Right lobe of liver (tissue), 6 donors: ENCODE measurements at places on chromosomes 4 and X. TPM values are rescaled to one million over a fixed set of nuclear protein-coding genes. Genes with fewer than 3 reads are reported as not detected.

PSAPL1 gene
- total RNA-seq: not detected

MTMR8 gene
- total RNA-seq: 0.47 TPM

CXorf49 gene
- not detected for total RNA-seq

COL4A6 gene
- total RNA-seq: not detected

FGB gene
- 16,362 TPM for total RNA-seq

HEPH gene
- total RNA-seq: 1.7 TPM

GRCh38 chrX:118126286-118126685 lies 9.7 kb upstream of the KLHL13 start:
- no peaks in the 10 kb centered on the region for H3K27me3 ChIP-seq
- H3K4me3 ChIP-seq: no peak overlapping the region
- H3K4me1 ChIP-seq: no peaks in the 10 kb centered on the region
- H3K27ac ChIP-seq: no peak overlapping the region

- no peaks in the 10 kb centered on the region for H3K36me3 ChIP-seq
- H3K27me3 ChIP-seq: no peaks in the 10 kb centered on the region
- no peak overlapping the region for H3K27ac ChIP-seq
- H3K4me1 ChIP-seq: no peaks in the 10 kb centered on the region
- H3K4me3 ChIP-seq: no peak overlapping the region
Observed at GRCh38 chrX:82695066-82695465, 813.0 kb upstream of the POU3F4 start.

DNA sequence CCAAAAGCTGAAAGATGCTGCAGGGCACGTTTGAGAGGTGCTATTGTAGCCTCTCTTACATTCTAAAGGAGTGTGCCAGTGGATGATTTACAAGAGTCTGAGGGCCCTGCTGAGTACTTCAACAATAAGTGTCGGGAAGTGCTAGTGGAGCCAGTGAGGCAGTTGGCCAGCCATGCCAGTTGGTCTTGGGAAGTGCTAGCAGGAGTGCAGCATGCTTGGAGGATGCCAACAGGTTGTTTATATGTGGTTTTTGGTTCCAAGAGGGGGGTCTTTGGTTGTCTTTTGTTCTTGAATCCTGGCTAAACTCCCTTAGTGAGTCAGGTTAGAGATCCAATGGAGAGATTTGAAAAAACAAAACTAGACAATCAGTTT lies 335.3 kb downstream of the PABPC4L start:
- no peaks in the 10 kb centered on the region for H3K36me3 ChIP-seq
- no peak overlapping the region for H3K4me3 ChIP-seq
- H3K4me1 ChIP-seq: no peaks in the 10 kb centered on the region
- no peaks in the 10 kb centered on the region for H3K27me3 ChIP-seq

DNA sequence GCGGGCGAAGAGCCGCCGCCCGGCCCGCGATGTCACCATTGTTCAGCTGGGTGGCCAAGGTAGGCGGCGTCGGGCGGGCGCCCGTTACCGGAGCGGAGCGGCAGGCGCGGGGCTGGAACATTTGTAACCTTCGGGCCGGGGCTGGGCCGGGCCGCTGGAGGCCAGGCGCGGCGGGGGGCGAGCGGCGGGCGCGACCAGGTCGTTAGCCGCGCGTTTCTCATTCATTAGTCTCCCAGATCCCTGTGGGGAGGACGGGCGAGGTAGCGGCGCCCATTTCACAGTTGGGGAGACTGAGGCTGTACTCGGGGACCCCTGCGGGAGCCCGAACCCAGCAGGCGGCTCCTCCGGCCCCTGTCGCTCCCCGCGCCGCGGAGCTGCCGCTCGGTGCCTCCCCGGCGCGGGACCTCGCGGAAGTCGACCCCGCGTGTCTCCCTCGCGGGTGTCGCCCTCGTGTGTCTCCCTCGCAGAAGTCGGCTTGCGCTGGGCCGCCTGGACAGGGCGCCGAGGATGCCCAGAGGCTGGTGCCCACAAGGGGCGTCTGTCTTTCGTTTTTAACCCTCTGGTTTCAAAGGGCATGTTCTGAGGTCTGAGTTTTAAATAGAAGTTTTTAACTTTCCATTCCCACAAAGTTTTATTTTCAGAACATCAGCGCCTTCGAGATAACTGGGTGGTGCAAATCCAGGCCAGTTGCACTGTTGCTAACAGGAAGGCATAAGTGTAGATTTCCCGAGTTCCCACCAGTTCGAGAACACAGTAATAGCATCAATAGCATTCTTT lies 17.5 kb downstream of the PTTG2 start:
- no peaks in the 10 kb centered on the region for H3K4me1 ChIP-seq
- peak; percentile 80 for DNase-seq
- H3K4me3 ChIP-seq: peak overlapping the region; percentile 87
- H3K27me3 ChIP-seq: no peaks in the 10 kb centered on the region
- H3K36me3 ChIP-seq: no peaks in the 10 kb centered on the region

- H3K4me1 ChIP-seq: no peaks in the 10 kb centered on the region
- H3K27ac ChIP-seq: no peak overlapping the region
- no peaks in the 10 kb centered on the region for H3K36me3 ChIP-seq
- H3K4me3 ChIP-seq: no peak overlapping the region
Observed at GRCh38 chr4:74284053-74284452, 24.2 kb upstream of the EPGN start.

GRCh38 chr4:68499021-68499420 lies 51.8 kb downstream of the TMPRSS11E start:
- no peaks in the 10 kb centered on the region for H3K36me3 ChIP-seq
- H3K27me3 ChIP-seq: no peaks in the 10 kb centered on the region
- no peaks in the 10 kb centered on the region for H3K4me1 ChIP-seq
- no peak for DNase-seq
- H3K4me3 ChIP-seq: no peak overlapping the region

DNA sequence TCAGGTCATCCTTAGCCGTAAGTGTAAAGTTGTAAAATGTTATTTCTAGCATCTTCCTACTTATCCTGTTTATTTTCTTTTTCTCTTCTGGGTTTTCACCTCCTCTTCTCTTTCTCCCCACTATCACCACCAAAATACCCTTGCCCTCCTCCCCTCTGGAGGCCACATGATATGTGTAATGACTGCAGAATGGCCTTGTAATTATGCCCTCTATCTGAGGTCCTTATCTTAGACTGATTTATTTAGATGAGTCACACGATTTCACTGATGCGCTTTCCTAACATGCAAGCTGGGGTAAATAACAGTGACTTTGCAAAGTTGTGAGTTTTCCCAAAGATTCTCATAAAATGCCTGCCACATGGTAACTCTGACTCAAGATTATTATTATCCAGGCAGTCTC lies 231.8 kb upstream of the GPRIN3 start:
- H3K27ac ChIP-seq: no peak overlapping the region
- no peak overlapping the region for H3K4me3 ChIP-seq
- no peak for DNase-seq
- H3K27me3 ChIP-seq: no peaks in the 10 kb centered on the region
- H3K36me3 ChIP-seq: no peaks in the 10 kb centered on the region

DNA sequence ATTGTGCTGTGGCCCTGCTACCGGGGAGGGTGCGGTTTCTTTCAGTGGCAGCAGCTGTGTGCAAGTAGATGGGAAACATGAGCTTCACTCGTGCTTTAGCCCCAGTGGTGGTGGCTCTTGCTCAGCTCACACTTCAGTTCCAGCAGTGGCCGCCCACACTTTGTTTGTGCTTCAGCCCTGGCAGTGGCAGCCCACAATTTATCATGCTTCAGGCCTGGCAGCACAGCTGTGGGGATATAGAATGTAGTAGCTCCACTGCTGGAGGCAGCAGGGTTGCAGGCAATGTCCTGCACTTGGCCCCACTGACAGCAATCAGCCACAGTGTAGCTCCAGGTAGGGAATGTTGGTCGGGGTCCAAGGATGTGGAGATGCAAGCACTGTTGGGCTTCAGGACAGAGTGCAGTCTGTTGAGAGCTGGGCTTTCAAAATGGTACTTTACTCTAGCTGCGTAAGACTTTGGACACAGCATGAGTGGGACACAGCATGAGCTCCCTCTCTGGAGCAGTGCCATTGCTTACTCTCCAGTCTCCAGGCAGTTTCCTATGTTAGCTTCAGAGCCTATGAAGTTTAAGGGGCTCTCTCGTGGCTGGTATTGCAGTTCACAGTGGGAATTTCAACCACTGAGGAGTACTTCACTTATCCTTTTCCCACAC lies 413.1 kb downstream of the PDGFC start:
- H3K27ac ChIP-seq: no peak overlapping the region
- DNase-seq: no peak
- no peaks in the 10 kb centered on the region for H3K36me3 ChIP-seq
- no peak overlapping the region for H3K4me3 ChIP-seq

DNA sequence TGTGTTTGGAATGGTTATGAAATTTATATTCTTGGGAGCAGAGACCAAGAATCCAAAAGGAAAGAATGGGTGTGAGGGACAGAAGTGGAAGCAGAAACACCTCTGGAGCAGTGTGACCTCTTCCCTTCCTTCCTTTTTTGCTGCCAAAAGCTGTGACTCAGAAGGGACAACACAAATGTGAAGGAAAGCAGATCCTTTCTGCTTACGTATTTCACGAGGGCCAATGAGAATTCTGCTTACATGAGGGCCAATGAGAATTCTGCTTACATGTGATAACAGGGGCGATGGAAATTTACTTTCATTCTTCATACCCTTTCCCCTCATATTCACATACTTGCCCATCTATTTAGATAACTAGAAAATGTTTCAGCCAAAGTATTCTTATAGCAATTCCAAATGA lies 404.6 kb downstream of the PRDM5 start:
- H3K4me3 ChIP-seq: no peak overlapping the region
- DNase-seq: no peak
- H3K36me3 ChIP-seq: no peaks in the 10 kb centered on the region
- no peaks in the 10 kb centered on the region for H3K27me3 ChIP-seq
- no peaks in the 10 kb centered on the region for H3K4me1 ChIP-seq
- H3K27ac ChIP-seq: no peak overlapping the region

DNA sequence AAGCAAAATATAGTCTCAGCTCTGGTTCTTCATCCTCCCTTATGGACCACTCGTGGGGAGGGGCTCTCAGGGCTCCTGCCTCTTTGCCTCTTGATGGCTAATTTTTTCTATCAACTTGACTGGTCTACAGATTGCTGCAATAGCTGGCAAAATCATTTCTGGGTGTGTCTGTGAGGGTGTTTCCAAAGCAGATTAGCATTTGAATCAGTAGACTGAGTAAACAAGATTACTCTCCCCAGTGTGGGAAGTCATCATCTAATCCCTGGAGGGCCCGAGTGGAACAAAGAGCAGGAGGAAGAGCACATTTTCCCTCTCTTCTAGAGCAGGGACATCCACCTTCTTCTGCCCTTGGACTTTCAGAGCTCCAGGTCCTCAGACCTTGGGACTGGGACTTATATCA lies 153.5 kb downstream of the STK32B start:
- H3K27me3 ChIP-seq: no peaks in the 10 kb centered on the region
- no peak for DNase-seq
- H3K36me3 ChIP-seq: no peaks in the 10 kb centered on the region

DNA sequence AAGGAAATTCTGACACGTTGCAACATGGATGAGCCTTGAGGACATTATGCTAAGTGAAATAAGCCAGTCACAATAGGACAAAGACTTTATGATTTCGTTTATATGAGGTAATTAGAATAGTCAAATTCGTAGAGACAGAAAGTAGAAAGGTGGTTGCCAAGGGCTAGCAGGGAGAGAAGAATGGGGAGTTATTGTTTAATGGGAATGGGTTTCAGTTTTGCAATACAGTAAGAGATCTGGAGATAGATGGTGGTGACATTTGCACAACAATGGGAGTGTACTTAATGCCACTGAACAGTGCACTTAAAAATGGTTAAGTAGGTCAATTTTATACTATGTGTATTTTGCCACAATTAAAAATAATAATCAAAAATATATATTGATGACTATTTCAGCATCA lies 43.4 kb upstream of the TMEM154 start:
- H3K4me1 ChIP-seq: no peaks in the 10 kb centered on the region
- H3K36me3 ChIP-seq: no peaks in the 10 kb centered on the region
- H3K27me3 ChIP-seq: no peaks in the 10 kb centered on the region
- no peak overlapping the region for H3K4me3 ChIP-seq
- H3K27ac ChIP-seq: no peak overlapping the region

DNA sequence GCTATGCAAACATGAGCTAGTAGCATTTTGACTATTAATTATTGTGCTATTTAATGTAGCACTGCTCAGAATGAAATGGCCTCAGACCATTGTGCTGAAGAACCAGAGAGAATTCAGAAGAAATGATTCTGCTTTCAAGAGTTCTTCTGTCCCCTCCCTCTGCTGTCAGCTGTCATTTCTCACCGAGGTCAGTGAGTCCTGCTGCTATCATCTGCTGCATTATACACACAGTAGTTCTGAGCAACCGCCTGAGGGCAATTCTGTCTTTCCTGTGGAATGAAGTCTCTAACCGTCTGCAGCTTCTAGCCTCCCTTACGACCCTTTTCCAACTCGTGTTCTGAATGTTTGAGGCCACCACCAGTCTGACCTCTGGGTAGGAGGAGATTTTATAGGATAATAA lies 249.4 kb downstream of the HNRNPD start:
- no peak for DNase-seq
- H3K4me3 ChIP-seq: no peak overlapping the region
- H3K4me1 ChIP-seq: no peaks in the 10 kb centered on the region
- H3K27me3 ChIP-seq: no peaks in the 10 kb centered on the region
- no peaks in the 10 kb centered on the region for H3K36me3 ChIP-seq

DNA sequence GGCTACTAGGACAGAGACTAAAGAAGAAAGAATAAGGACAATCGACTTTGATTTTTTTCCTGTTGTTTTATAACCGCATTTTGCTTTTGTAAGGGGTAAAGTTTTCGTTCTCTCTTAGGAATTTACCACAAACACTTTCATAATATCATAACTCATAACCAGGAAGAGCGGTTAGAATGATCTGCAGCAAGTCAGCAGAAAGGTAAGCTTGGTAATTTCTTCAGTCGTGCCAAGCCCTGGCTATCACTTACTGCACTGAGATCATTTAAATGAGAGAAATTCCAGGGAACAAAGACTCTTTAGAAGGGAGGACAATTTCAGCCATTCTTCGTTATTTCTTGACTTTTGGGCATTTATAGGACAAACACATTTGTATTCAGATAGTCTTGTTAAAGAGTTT lies 258.1 kb downstream of the UNC5C start:
- H3K27ac ChIP-seq: no peak overlapping the region
- H3K4me1 ChIP-seq: no peaks in the 10 kb centered on the region
- H3K4me3 ChIP-seq: no peak overlapping the region
- no peaks in the 10 kb centered on the region for H3K36me3 ChIP-seq
